ENCODE measurements at places on chromosomes 12 and 14.

DNA sequence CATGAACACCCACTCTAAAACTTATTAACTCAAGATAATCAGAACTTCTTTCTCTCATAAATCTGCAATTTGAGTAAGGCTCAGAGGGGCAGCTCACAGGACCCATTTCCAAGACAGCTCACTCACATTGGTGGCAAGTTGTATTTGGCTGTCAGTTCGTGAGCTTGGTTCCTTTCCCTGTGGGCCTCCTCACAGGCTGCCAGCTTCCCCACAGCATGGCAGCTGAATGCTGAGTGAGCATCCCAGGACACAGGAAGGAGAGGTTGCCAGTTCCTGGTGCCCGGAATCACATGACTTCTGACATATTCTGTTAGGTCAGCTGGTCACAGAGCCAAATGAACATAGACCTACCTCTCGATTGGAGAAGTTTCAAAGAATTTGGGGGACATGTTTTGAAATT lies 116.6 kb upstream of the TMEM233 start:
- no peak for DNase-seq

GRCh38 chr14:68736471-68736871 lies 56.4 kb downstream of the ZFP36L1 start:
- DNase-seq = no peak

- DNase-seq = no peak
Observed at GRCh38 chr14:68814539-68815297, 21.9 kb upstream of the ZFP36L1 start.

DNA sequence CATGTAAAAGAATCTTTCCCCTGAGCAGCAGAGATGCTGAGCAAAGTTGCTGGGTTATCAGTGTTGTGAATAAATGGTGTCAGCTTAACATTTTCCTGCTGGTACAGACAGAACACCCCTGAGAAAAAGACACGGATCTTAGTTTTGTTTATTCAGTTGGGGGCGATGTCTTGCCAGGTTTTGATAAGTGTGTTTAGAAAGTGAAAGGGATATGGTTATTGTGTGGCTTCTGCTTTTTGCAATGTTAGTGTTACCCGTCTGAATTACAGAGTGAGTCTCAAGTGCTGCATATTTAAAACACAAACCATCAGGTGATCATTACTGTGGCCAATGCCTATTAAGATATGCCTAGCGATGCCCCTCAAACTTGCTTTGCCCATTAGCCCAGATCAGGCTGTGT lies 864.6 kb upstream of the SEL1L start:
- DNase-seq = no peak

- DNase-seq = no peak
Observed at GRCh38 chr12:71312768-71313403, 126.7 kb upstream of the LGR5 start.

DNA sequence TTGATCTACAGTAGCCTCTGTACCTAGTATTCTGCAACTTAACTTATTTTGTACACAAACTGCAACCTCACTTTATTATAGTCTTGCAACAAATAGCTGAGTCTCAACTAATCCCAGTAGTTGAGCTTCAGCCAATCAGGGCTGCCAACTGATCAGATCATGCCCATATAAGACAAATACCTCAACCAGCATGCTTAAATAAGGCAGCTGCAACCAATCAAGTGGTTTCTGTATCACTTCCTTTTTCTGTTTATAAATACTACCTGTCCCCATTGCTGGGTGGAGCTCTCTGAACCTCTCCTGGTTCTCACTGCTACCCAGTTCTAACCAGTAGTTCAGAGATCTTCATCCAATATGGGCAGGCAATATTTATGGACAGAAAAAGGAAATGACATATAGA lies 248.5 kb upstream of the FBXO33 start:
- DNase-seq = no peak

DNA sequence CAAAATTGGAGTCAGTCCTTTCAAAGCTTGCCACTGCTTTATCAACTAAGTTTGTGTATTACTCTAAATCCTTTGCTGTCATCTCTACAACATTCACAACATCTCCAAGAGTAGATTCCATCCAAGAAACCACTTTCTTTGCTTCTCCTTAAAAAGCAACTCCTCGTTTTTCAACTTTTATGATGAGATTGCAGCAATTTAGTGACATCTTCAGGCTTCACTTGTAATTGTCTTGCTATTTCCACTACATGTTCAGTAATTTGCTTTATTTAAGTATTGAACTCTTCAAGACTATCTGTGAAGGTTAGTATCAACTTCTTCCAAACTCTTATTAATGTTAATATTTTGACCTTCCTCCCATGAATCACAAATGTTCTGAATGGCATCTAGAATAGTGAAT lies 747.9 kb downstream of the TMTC2 start:
- DNase-seq = no peak

DNA sequence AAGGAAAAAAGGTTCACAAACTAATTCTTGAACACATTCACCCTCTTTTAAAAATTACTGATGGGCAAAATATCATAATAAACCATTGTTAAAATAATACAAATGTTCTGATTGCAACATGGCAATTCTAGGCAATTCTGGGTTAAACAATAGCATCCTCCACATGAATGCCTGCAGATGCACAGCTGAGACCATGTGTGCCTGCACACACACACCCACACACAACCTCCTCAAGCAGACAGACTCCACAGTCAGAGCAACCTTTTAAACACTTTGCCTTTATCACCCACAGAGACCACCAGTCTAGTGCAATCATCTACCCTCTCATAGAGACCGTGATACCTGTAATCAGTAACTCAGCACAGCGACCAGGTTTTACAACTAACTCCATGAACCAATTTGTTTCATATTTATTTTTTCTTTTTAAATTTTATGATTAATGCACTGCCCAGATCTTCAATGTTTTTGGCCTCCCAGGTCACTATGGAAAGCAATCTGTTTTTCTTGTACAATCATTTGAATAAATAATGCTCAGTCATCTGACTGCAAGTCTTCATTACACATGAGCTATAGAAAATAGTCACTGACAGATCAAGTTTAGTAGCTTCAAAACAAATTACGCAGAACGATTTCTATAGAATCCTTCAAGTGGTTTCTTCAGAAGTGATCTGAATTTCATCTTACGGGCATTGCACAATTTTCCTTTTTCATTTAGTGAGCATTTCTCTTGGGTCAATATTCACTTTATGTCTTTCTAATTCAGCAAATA lies 105.8 kb downstream of the PRKD1 start:
- no peak for DNase-seq

DNA sequence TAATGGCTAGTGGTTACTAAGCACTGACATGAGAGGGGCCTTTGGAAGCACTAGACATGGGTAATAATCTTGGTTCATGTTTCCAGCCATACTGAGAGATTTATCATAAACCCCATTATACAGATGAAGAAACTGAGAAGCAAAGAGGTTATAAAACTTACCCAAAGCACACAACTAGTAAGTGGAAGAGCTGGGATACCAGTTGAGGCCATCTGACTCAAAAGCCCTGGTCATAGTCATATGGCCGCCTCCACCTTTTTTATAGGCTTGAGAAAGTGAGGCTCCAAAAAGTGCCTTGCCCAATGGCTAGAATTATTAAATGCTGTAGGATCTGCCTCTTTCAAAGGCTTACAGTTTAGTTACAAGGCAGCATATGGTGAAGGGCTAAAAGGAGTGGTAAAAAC lies 944 bp downstream of the TXNRD1 start:
- no peak for DNase-seq

GRCh38 chr12:84911271-84912197 lies 1.1 kb downstream of the SLC6A15 start:
- peak; percentile 80 for DNase-seq

DNA sequence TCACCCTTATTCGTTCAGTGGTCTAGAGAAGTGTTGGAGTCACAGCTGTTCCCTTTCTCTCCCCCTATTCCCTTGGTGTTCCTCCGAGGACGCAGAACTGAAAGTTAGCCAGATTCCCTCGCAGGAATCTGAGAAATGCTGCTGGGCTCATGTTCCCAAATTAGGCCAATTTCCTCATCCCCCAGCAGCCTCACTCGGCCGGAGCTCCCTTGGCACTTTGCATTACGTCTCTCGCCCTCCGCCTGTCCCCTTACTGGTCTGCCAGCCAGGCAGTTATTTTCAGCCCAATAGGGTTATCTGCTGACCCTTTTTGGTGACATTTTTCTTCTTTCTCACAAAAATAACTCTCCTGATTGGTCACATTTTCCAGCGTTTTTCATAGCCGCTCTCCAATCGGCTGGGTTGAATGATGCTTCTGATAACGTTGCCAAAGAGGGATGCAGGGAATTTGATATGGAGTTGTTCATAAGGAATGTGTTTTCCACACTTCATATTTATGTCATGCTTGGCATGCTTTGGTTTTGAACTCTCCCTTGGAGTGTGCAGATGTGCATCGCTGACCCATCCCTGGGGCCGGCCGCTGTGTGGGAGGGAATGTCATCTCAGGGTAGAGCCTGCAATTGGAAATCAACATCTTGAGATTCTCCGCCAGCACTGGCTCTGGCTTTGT lies 9.9 kb downstream of the IFT43 start:
- no peak for DNase-seq

- no peak for DNase-seq
Observed at GRCh38 chr12:12720672-12721161, 3.5 kb downstream of the CDKN1B start.

GRCh38 chr14:52733824-52734223 lies 3.9 kb downstream of the STYX start:
- DNase-seq = no peak

DNA sequence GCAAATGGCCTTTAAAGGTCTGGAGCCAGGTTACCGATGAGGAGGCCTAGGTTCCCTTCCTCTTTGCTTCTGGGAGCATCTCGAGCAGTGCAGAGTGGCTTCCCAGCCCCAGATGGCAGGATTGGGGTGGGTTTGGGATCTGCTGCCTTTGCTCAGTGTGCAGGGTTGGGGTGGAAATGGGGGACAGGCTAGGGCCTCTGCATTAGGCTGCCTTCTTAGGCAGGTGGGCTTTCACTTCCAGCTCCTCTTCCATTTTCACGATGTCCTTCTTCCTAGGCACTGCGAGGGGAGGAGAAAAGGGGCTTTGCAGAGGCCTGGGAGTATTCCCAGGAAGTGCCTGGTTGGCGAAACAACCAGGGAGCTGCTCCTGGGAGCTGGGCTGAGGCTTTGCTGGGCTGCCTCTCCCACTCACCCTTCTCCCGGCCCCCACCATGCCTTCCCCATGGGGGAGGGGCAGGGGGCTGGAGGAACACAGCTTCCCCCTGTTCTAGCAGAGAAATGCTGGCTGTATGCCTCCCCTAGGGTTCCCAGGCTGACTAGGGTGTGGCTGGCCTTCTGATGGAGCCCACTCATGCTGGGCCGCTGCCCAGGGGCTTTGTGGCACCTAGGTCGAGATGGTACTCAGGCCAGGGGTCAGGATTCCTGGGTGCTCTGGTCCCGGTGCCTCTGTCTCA lies 2.4 kb downstream of the NR4A1 start:
- no peak for DNase-seq

DNA sequence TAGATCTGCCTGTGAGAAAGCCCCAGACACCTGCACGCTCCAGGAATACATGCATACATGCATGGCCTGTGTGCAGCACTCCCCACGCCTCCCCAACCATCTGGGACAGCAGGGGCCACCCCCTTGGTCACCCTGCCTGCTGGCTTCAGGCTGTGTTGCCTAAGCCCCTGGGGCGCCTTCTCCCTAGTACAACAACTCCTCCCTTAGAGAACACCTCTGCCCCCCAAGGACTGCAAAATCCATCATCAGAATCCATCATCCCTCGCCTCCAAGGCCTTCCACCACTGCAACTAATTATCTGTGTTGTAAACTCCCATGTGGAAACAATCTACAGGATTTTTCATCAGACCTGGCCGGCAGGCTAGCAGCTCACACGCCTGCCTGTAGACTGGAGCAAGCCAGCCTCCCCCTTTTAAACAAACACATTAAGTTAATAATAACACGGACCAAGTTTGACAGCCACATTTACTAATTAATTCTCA lies 36.8 kb downstream of the ZFP36L1 start:
- no peak for DNase-seq

DNA sequence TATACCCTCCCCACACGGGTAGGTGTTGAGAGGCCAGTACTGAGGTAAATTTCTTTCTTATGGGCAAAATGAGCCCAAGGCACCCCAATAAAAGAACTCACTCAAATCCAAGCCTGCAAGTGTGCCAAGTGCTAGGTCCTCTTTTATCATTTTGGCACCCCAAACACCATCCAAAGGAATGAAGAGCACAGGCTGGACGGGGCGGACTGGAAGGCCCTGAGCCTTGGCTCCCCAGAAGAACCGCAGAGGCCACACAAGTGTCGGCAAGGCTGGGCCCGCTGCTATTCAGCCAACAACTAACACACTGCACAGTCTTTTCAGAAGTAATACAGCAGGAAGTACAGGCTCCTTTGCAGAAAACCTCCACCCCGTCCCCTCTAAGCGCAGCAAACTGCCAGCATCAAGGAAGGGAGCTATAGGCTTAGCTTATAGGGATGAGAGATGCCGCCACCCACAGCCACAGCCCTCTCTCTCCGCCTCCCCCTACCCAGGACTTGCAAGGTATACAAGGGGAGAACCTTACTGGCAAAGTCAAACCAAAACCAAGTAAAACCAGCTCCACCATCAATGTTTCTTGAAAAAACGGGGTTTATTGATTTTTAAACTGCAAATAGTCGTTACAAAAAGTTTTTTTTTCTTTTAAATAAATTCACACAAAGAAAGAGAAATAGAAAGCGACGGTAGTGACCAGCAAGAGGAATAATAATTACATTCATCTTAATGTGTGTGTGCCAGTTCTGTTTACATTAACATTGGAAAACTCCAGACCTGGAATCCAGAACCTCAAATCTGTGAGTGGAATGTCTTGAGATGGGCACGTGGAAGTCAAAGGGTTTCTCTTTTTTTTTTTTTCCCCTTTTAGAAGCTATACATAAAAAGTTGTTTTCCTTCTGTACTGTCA lies 5.5 kb downstream of the ZFP36L1 start:
- no peak for DNase-seq

- DNase-seq = no peak
Observed at GRCh38 chr14:56274556-56274955, 156.3 kb downstream of the PELI2 start.

GRCh38 chr12:113861708-113862312 lies 104.3 kb downstream of the RBM19 start:
- no peak for DNase-seq
